ENCODE measurements at places on chromosomes 3 and 15.

DNA sequence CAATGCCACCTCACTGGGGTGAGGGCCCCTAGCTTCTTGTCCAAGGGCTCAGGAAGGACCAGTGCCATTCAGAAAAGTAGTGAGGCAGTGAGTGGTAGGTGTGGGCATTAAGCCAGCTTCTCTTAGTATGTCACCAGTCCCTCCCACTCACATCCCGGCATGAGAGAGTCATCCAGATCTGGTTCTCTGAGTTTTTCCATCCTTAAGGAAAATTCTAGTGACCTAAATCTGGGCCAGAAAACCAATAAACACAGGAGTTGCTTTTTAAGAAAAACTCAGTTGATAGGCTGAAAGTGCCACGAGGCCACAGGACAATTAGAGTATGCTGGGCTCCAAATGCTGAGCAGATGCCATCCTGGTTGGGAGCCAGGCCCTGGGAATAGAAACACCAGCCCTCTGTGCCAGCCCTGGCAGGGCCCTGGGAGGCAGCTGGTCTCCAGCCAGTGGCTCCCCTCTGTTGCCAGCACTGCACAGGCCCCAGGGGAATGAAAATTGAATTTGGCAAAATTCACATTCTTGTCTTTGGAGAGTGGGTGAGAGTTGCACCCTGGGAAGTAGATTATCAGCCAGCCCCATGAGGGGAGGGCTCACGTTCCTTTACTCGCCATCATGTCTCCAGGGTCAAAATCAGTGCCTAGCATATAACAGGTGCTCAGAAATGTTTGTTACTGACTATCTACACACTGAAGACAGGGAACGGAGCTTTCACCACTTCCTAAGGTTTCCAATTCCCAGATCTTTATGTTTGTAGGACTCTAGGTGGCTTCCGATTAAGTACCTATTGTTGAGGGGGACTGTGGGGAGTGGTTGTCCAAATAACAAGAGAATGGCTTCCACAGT lies 52.8 kb downstream of the FAM43A start:
- DNase-seq = no peak

DNA sequence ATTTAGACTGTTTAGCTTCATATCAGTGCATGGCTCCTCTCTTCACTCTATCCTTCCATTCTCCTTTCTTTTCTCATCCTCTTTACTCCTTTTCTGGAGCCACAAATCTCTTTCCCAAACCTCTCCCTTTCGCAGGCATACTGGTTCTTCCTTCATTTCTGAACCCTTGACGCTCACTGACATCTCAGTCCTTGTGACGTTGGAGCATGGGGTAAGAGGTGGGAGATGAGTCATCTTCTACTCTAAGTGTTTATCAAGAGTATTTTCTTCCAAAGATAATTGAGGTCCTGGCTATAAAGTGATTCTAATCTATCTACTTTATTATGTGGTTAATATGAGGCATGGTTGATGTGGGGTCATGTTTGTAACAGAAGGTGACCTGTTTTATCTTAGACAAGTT lies 414.2 kb downstream of the AGBL1 start:
- DNase-seq = no peak

DNA sequence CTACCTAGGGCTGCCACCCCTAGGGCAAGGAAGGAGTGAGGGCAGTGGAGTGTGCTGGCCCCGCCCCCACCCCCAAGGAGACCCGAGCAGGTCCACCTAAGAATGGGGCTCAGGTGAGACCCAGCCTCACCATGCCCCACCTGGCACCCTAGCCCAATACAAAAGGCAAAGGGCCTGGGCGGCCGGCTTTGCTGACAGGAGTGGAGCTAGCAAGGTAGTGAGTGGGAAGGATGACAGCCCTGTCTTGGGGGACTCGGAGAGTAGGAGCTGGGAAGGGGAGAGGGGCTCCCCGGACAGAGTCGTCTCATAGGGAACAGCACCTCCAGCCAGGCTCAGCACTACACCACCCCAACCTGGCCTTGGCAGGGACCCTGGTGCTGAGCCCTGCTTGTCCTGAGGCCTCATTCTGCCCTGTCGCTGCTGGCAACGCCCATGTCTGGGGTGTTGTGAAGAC lies 12.1 kb downstream of the C15orf39 start:
- no peak for DNase-seq

DNA sequence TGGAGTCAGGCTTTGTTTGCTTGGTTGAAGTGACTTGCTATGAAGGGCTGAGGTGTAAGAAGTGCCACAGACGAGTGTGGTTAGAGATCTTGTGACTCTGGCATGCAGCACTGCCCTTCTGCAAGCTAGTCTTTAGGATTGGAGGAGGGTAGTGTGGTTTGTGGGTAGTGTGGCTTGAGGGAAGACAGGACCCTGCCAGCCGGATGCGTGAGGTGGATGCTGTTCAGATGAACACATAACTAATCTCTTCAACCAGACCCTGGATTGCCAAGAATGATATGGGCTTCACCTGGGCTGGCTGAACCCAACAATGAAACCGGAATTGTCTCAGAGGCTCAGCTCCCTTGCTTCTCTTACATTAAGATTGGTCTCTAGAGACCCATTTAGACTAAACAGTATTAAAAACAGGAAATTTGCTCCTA lies 32.7 kb downstream of the STARD9 start:
- DNase-seq = peak; percentile 3

DNA sequence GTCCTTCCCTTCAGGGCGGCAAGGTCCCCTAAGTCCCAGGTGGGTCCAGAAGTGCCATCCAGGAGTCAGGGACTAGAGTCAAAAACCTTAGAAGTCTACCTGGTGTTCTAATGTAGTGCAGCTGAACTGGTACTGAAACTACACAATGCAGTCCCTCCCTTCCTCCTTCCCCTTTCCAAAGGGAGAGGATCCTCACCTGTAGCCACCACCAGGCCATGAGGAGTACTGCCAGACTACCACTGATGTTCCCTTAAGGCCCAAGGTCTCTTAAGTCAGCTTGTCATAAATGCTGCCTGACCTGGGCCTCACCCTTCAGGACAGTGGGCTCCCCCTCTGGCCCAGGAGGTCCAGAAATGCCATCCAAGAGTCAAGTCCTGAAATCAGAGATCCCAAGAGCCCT lies 98.9 kb downstream of the ULK4 start:
- no peak for DNase-seq

DNA sequence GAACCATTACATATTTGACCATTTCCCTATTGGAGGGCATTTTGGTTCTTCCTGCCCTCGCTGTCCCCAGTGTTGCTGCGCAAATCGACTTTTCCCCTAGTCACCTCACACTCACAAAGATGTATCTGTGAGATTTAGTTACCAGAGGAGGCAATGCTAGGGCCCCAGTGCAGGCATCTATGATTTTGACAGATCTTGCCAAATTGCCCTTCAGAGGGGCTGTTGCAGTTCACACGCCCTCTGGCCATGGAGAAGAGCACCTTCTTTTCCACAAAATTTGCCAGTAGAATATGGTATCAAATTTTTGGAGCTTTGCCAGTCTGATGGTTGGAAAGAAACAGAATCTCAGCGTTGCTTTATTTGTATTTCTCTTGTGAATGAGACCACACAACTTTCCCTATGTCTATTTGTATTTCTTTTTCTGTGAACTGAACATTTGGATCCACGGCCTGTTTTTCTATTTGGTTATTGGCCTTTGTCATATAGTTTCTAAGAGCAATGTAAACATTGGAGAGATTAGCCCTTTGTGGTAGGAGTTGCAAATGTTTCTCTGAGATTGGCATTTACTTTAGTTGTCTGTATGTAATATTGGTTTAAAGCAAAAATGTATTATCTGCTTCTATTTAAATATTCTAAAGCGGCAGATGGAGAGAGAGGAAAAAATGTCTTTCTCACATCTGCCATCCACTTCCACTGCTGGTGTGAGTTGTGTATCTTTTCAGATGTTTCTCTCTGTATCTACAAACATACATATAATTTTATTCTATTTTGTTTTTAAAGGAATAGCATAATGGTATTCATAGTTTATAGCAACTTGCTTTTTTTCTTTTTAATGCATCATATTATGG lies 66.1 kb downstream of the DNASE1L3 start:
- DNase-seq = no peak

GRCh38 chr3:188890572-188891270 lies 281.1 kb upstream of the TPRG1 start:
- no peak for DNase-seq
